Foreskin keratinocyte (primary cell): ENCODE measurements at places on chromosomes 7 and 10. TPM values are rescaled to one million over a fixed set of nuclear protein-coding genes. Genes with fewer than 3 reads are reported as not detected.

- DNase-seq = no peak
Measured at GRCh38 chr10:1567152-1567551, 170.2 kb downstream of the ADARB2 start.

DNA sequence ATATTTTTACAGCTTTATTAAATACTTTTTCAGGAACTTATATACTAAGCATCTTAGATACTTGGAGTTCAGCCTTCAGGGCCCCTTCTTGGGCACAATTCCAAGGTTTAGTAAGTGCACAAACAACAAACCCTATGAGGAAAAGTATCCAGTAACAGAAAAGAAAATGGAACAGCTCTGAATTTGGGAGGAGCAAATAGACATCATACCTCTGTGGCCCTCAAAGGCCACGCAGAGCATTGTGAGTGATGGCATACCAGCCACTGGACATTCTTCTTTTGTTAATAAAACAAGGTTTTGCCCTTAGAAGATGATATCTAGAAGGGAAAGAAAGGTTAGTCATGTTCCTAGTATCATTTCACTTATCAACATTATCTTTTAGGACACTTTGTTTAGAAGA is 46.0 kb downstream of the ST7 start:
- DNase-seq = no peak

ZNF853 gene
- total RNA-seq = 0.03 and 0.07 TPM in 2 replicates

ACTR1A gene
- 132 and 133 TPM in 2 replicates for total RNA-seq

DNA sequence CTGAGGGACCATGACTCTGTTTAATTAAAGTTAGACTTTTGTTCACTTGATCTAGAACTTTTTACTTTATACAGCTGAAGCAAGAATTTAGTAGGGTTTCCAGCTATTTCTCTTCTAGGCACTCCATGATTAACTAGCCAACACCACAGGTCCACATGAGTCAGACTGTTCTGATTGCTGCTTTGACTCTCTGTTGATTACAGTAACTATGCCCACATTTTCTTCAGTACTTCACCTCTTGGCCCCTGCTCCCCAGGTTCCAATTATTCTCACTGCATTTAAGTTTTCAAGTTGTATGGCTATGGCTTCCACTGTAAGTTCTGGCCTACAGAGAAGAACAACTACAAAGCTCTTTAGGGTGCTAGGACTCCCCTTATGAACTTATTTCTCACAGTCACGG is 737.2 kb upstream of the IGFBP3 start:
- peak; percentile 7 for DNase-seq

DNA sequence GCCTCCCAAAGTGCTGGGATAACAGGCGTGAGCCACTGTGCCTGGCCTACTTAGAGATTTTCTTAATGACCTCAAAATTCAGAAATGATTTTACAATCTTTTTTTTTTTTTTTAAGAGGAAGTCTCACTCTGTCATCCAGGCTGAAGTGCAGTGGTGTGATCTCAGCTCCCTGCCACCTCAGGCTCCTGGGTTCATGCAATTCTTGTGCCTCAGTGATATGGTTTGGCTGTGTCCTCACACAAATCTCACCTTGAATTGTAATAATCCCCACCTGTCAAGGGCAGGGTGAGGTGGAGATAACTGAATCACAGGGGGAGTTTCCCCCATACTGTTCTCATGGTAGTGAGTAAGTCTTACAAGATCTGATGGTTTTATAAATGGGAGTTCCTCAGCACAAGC is 159.9 kb downstream of the DNAJC1 start:
- no peak for DNase-seq

DNA sequence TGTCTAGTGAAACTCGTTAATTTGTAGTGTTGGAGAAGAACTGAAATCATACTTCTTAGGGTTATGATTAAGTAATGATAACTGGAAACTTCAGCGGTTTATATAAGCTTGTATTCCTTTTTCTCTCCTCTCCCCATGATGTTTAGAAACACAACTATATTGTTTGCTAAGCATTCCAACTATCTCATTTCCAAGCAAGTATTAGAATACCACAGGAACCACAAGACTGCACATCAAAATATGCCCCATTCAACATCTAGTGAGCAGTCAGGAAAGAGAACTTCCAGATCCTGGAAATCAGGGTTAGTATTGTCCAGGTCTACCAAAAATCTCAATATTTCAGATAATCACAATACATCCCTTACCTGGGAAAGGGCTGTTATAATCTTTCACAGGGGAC is 187.6 kb downstream of the CFTR start:
- no peak for DNase-seq

- no peak for DNase-seq
Measured at GRCh38 chr10:110304394-110304779, 333 bp downstream of the SMNDC1 start.

PLXDC2 gene
- 4.2 and 5.1 TPM in 2 replicates for total RNA-seq
